ENCODE measurements at places on chromosomes 7 and 10. TPM values are rescaled to one million over a fixed set of nuclear protein-coding genes. Genes with fewer than 3 reads are reported as not detected.

Gene TMEM236
- total RNA-seq, result not detected

Gene ITPRID1
- not detected for total RNA-seq

Gene HABP2
- total RNA-seq, result not detected

Gene LRRC17
- total RNA-seq, result not detected

Gene EIF5AL1
- 0.71 TPM for total RNA-seq

Gene GTF2I
- 106 TPM for total RNA-seq

Gene RASA4
- 67.6 TPM for total RNA-seq

Gene C7orf57
- not detected for total RNA-seq

Gene HMX3
- 0.35 TPM for total RNA-seq

Gene FZD8
- total RNA-seq, result 1.5 TPM

Gene CYP2C19
- not detected for total RNA-seq

Gene CDHR3
- total RNA-seq, result 4.3 TPM

Gene STAG3
- 6.3 TPM for total RNA-seq

Gene SLC16A12
- total RNA-seq, result not detected

Gene PTPRN2
- 0.22 TPM for total RNA-seq

Gene HOXA3
- not detected for total RNA-seq

Gene FEZF1
- not detected for total RNA-seq

Gene METTL27
- not detected for total RNA-seq

Gene ZNF727
- total RNA-seq, result not detected

Gene CHCHD1
- 7.2 TPM for total RNA-seq

Gene CNPY1
- total RNA-seq, result not detected

Gene DEPP1
- not detected for total RNA-seq

Gene CFAP69
- total RNA-seq, result not detected

Gene SEM1
- 14.7 TPM for total RNA-seq

Gene C7orf33
- total RNA-seq, result not detected

Gene MAGI2
- 0.05 TPM for total RNA-seq

Gene ASB4
- total RNA-seq, result not detected

Gene BCCIP
- 42.0 TPM for total RNA-seq

Gene ZC3HAV1L
- total RNA-seq, result 0.44 TPM

Gene STEAP1B
- not detected for total RNA-seq

Gene AOC1
- not detected for total RNA-seq

Gene C10orf53
- total RNA-seq, result not detected

Gene TASOR2
- total RNA-seq, result 52.7 TPM

Gene ACHE
- total RNA-seq, result 9.1 TPM

Gene CYP3A5
- not detected for total RNA-seq

Gene PODXL
- 0.86 TPM for total RNA-seq

Gene ASB15
- not detected for total RNA-seq

Gene MRC1
- not detected for total RNA-seq

Gene ZYX
- 111 TPM for total RNA-seq

Gene KIF11
- total RNA-seq, result 0.36 TPM

Gene PARG
- 17.4 TPM for total RNA-seq

Gene INHBA
- total RNA-seq, result not detected

Gene ANKRD61
- total RNA-seq, result not detected

Gene TEX36
- not detected for total RNA-seq

Gene CTNNA3
- not detected for total RNA-seq

Gene ACTL6B
- total RNA-seq, result not detected

Gene SPAM1
- not detected for total RNA-seq

Gene UPK3BL2
- 63.8 TPM for total RNA-seq

Gene BICC1
- not detected for total RNA-seq

Gene DYNC1I1
- not detected for total RNA-seq

Gene ITIH5
- not detected for total RNA-seq

Gene STEAP1
- total RNA-seq, result not detected

Gene ZNF789
- total RNA-seq, result 12.9 TPM

Gene ADAM22
- total RNA-seq, result 1.1 TPM

Gene UPK3B
- 2.4 TPM for total RNA-seq

Gene PDZD7
- total RNA-seq, result 1.7 TPM

Gene GPER1
- total RNA-seq, result 0.11 TPM

Measured in CD8-positive, alpha-beta T cell (primary cell).